Fibroblast of skin of left biceps (primary cell): ENCODE measurements at places on chromosomes 2 and 18.

- no peak for DNase-seq
Observed at GRCh38 chr18:12291690-12292089, 16.4 kb upstream of the TUBB6 start.

DNA sequence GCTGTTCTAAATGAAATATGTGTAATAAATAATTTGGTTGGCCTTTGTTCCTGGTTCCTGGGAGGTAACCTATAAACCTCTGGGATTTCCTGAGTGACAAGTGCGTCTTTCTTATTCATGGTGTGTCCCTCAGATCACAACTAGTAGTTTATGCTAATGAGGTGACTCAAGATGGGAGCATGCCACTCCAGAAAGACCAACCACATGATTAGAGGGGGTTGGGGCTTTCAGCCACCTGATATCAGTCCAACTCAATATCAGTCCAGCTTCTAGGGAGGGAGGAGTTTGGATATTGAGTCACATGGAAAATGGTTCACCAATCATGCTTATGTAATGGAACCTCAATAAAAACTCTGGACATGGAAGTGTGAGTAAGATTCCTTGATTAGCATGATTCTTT lies 96.6 kb downstream of the QPCT start:
- DNase-seq: no peak

- DNase-seq: no peak
Observed at GRCh38 chr2:183383854-183384253, 259.6 kb downstream of the NUP35 start.

GRCh38 chr2:61205132-61205531 lies 43.1 kb downstream of the C2orf74 start:
- DNase-seq: no peak

DNA sequence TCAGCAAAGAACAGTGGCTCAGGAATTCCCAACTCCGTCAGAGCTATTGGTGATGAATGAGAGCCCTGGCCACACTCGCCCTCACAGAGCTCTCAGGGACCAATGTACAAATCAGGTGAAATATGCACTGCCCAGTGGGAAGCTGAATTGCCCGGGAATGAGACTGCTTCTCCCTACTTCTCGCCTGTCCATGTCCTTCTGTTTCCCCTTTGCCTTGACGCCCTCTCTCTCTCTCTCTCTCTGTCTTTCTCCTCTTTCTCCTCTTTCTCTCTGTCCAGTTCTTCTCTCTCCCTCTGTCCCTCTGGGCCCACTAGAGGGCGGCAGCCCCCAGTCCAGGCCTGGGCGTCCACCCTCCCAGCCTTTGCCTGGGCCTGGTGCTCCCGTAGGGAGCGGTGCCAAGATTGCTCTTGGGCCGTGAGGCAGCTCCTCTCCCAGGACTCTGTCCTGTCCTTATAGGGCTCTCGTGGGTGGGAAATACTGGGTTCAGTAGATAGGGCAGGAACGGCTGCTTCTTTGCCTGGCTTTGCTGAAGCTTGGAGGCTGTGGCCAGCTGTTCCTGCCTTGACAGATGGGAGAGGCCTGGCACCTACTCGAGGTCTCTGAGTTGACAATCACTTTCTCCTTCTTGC lies 28.4 kb upstream of the PUM2 start:
- no peak for DNase-seq

- no peak for DNase-seq
Observed at GRCh38 chr2:111995148-111995547, 59.9 kb upstream of the TMEM87B start.

- DNase-seq: no peak
Observed at GRCh38 chr2:208252716-208253492, 2.0 kb downstream of the IDH1 start.

GRCh38 chr2:176679061-176679669 lies 409.9 kb downstream of the MTX2 start:
- DNase-seq: no peak

- DNase-seq: no peak
Observed at GRCh38 chr18:72940986-72941385, 73.2 kb upstream of the NETO1 start.

- no peak for DNase-seq
Observed at GRCh38 chr2:179139506-179139905, 89.6 kb upstream of the CCDC141 start.

DNA sequence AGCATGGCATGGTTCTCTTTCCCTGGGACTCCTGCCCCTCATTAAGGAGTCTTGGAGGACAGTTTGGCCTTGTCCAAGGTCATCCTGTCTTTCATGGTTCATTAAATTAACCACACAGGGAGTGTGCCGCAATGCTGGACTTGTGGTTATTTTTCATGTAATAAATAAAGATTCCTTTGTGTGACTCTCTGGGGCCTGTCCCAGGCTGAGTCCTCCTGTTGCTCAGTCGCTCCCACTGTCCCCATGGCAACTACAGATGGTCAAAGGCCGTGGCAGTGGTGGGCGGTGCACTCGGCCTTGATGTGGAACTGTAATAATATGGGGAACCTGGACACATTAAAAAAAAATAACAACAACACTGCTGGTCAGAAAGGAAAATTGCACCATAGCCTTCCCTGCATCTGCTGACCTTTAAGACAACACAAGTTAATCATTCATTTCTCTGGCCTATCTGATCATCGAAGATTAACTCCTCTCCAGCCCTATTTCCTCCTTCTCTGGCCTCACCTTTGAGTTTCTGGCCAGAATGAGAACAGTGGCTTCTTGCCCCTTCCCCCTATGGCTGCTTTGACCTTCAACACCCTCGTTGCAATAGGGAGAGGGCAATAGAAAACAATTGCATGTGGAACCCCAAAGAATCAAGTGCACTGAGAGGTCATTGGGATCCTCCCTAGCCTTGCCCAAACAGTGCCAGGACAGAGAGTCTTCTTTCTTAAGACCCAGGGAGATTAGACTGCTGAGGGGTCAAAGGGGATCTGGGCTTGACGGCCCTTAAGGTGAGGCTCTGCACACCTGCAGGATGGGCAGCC lies 44.7 kb downstream of the PSD4 start:
- no peak for DNase-seq

DNA sequence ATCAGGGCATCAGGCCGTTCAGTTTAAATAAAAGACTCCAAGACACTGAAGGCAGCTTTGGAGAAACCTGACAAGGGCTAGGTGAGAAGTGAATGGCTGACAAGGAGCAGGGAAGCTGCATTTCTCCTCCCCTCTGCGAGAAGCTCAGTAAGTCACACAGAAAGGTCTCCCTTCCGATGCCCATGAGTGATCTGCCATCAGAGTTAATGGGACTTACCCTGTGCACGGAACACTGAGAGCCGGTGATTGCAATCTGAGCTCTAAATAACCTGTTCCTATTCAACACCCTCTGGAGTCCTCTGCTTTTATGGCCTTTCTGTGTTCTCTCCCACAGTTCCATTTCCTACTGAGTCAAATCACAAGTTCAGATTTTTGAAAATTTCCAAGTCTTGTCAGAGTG lies 322.2 kb upstream of the MYT1L start:
- DNase-seq: no peak

GRCh38 chr18:77061946-77062517 lies 70.6 kb downstream of the MBP start:
- DNase-seq: no peak

GRCh38 chr2:216775043-216775453 lies 79.7 kb upstream of the IGFBP5 start:
- peak; percentile 75 for DNase-seq

GRCh38 chr18:28823506-28824182 lies 646.7 kb upstream of the CDH2 start:
- DNase-seq: no peak

DNA sequence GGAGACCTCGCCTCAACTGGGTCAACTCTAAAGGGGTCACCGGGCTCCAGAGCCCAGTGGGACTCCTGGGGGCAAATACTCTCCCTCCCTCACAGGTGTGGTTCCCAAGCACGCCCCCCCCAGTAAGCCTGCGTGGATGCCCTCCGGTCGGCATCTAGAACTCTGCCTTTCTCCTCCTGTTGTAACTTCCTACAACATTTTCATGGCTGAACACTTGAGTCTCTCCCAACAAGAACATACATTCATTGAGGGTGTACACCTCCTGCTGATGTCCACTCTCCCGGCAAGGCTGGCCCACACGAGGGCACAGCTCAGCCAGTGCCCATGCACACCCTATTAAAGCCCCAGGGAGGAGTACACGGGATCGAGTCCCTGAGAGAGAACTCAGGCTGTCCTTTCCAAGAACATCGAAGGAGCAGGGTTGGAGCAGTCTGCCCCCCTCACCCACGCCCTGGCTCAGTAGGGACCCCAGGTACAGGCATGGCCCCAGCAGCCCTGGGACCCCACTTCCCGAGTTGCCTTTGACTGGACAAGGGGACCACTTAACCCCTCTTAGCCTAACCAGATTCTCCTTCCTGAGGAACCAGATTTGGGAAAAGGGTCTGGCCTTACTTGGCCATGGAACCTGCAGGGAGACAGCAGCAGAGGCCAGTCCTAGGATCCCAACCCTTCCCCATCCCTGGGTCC lies 37.4 kb downstream of the FAM178B start:
- no peak for DNase-seq

GRCh38 chr18:48077291-48077690 lies 146.8 kb upstream of the SMAD2 start:
- no peak for DNase-seq

- no peak for DNase-seq
Observed at GRCh38 chr2:166360906-166361305, 14.8 kb downstream of the SCN9A start.

GRCh38 chr2:69581774-69582581 lies 61.6 kb downstream of the AAK1 start:
- DNase-seq: no peak

DNA sequence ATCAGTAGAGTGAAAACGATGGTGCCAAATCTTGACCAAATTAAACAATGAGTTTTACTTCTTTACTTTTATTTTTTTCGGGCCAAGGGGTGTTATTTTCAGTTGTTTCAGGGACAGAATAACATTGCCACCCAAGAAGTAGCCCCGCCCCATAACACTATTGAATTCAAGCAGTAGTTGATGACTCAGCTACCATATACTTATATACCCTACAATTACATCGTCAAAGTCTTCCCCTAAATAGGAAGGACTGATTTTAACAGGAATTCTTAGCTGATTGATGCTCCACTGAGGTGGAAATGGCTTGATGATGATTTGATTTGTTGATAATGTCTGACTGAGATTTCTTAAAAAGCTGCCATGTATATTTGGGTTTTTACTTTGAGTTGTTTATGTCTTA lies 24.7 kb downstream of the LYPD6B start:
- DNase-seq: no peak

DNA sequence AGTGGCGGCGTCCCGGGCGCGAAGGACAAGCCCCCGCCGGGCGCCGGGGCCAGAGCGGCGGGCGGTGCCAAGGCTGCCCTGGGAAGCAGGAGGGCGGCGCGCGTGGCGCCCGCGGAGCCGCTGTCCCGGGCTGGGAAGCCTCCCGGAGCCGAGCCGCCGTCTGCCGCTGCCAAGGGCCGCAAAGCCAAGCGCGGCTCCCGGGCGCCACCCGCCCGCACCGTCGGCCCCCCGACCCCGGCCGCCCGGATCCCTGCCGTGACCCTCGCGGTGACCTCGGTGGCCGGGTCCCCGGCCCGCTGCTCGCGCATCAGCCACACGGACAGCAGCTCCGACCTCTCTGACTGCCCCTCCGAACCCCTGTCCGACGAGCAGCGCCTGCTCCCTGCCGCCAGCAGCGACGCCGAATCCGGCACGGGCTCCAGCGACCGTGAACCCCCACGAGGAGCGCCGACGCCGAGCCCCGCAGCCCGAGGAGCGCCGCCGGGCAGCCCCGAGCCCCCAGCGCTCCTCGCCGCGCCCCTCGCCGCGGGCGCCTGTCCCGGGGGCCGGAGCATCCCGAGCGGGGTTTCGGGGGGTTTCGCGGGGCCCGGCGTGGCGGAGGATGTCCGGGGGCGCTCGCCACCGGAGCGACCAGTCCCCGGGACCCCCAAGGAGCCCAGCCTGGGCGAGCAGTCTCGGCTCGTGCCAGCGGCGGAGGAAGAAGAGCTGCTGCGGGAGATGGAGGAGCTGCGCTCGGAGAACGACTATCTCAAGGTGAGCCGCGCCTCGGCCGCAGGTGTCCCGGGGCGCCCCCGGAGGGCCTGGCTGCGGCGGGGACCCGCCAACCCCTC lies 820 bp downstream of the MTCL1 start:
- DNase-seq: no peak

GRCh38 chr2:70442301-70443077 lies 111.1 kb downstream of the TGFA start:
- DNase-seq: no peak

DNA sequence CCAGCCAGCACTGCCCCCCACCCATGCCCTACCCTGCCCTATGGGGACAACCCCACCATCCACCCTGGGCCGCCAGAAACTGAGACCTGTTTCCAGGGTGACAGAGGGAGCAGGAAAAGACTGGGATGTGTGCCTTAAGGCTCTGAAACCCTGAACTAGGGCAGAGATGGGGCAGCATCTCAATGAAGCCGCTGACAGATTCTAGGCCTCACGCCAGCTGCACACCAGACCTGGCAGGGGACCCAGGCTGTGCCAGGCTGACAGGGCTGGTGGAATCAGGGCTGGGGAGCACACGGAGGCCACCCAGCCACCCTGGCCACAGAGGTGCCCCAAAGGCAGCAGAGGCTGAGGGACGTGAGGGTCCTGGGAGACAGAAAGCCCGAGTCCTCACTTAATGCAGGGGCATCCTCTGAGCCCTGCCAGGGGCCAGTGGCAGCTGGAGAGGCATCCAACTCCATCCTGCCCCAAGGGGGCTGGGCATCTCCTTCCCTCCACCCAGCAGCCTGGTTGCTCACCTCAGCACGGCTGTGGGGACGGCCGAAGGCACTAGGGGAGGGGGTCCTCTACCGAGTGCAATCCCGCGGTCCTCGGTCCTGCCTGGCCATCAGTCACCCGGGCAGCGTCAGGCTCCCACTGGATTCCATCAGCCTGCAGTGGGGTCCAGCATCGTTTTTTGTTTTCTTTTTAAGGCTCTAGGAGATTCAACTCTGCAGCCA lies 169.2 kb downstream of the ZFP36L2 start:
- DNase-seq: no peak

- no peak for DNase-seq
Observed at GRCh38 chr2:144471305-144472045, 48.4 kb downstream of the ZEB2 start.

DNA sequence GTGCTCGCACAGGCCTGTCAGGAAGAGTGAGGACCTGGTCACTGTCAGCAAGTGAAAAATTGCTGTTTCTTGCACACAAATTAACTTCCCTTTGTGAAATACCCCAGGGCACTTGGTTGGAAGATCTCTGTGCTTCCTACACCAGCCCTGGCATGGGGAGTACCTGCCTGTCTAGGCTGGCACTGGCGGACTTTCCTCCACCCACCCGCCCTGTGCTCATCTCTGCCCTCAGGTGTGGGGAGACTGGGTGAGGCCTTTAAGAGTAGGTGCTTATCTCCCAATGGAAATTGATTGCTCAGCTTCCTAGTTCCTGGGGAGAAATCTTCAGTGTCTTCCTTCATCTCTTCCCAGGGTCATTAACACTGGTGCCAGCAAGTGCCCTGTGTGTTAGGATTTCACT lies 42.1 kb downstream of the IMPA2 start:
- no peak for DNase-seq

- no peak for DNase-seq
Observed at GRCh38 chr18:21998486-21998885, 170.9 kb upstream of the GATA6 start.

DNA sequence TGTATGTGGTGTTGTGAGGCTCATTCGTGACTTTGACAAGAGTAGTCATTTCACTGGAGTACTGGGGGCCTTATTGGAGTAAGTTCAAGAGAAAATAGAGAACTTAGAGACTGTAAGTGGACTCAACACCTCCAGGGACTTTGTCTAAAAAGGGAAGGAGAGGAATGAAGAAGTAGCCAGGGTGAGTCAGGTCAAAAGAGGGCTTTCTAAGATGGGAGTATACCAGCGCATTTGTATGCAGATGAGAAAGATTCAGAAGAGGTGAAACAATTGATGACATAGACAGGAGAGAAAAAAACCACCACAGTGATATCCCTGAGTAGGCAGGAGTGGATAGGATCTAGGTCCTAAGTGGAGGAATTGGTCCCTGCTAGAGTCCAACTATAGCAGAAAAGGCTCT lies 246.8 kb downstream of the IKZF2 start:
- DNase-seq: no peak
